ENCODE measurements at places on chromosomes 16 and 17.
A peak's percentile ranks its signal among the peaks of the same experiment; 100 is the strongest.

GRCh38 chr16:76943921-76944320 lies 247.1 kb upstream of the MON1B start:
- DNase-seq, result no peak

DNA sequence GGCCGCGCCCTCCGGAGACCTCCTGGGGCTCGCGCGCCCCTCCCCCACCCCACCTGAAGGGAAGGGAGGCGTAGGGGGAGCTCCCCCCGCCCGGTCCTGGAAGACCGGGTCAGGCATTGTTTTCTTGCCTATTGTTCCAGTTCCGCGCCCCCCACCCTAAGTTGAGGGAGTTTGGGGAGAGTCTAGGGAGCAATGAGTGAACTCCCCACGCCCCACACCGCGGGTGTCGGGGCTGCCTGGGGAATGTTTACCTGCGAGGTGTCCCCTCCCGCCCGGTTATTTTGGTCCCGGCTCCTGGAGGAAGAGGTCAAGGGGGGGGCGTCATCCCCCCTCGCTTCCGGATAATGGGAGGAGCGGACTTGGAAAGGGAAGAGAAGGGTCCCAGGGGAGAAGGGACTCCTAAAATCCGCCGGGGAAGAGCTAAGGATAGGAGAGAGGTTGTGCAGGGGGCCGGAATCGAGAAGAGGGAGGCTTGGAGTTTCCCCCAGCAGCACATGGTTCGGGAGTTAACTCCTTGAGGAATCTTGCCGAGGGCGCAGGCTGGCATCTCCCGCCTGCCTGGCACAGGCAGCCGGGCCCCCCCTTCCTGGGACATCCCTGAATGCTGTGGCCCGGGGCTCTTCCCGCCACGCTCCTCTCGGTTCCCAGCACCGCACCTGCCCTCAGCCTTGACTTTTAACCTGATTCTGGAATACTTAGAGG lies 881 bp downstream of the MLLT6 start:
- DNase-seq, result no peak

DNA sequence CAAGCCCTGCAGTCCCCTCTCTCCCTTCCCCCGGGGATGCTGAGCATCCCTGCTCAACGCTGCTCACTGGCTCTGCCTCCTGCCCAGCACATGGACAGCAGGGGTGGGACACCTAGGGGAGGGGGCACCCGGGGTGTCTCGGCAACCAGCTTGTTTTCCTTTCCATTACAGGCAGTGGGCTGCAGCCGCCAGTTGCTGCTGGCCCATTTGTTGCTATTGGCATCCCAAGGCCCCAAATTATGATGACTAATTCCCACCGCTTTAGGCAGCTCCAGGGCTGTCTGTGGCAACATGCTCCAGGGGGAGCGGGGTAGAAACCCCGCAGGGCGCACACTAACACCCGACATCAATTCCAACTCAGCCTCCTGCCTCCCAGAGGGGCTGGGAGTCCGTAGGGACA lies 4.9 kb downstream of the SDK2 start:
- no peak for DNase-seq

DNA sequence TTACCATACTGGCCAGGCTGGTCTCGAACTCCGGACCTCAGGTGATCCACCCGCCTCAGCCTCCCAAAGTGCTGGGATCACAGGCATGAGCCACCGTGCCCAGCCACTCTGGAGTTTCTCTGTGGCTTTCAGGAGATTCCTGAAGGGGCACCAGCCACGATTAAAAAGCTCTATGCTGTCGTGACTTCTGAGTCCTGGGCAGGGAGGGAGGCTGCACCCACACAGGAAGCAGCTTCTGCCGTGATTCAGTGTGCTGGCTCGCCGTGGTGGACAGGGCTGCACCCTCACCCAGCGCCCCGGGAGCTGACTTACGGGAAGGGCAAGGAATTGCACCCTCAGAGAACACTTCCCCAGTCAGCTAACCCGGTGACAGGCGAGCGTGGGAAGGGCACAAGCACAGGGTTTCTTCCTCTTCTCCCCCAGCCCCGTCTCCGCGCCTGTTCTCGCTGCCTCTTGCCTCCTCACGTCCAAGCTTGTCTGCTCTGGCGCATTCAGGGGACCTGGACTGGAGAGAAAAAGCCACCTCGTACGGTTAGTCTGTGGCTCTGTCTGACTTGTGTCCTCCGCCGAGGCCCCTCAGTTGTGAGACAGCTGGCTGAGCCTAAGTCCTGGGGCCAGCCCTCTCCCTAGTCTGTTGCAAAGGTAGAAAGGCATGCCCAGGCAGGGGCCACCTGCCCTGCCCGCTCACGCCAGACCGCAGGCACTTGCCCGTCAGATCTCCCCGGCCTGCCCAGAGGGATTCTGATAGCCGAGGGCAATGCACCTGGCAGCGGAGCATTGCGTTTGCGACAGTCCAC lies 145.0 kb downstream of the SEC14L1 start:
- DNase-seq, result no peak

- no peak for DNase-seq
Measured at GRCh38 chr17:12463102-12463501, 202.6 kb upstream of the MYOCD start.

- DNase-seq, result peak; percentile 33
Measured at GRCh38 chr17:59754552-59754951, 47.1 kb downstream of the VMP1 start.

GRCh38 chr17:6078458-6078871 lies 8.3 kb downstream of the WSCD1 start:
- no peak for DNase-seq

DNA sequence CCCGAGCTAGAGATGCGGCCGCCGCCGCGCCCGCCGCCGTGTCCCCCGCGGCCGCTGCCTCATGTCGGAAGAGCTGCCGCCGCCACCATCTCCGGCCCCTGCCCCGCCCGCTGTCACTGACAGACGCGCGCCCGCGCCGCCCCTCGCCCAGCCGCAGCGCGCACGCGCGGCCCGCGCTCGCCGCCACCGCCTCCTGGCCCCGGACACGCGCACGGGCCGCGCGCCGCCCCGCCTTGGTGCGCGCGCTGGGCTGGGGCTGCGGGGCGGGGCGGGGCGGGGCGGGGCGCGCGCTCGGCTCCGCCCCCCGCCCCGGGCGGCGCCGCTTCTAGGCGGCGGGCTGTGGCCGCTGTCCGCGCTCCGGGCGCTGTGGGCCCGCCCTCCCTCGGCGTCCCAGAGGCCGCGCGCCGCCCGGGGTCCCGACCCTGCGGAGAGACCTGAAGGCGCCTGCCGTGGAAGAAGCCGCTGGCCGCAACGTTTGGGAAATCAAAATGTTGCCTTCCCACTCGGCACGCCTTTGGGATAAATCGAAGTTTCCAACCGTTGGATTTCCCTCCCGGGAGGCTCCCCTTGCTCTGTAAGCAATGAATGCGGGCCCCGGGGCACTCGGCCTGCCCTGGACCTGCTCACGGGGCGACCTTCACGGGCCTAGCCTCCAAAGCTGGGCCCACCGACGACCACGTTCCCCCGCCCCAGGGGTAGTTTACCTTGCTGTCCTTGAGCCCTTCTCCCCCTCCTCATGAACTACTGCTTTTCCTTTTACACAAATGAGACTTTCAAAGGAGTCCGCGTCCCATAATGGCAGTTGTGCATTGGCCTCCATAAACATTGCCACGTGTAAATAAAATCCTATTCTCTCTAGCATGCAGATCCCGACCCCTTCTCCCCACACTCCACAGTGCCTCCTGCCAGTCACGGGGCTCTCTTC lies at the start of gene ADCY9:
ADCY9 (minus strand) TSS at position 118 of the 925 bp plus-strand sequence. CDS start 1,000 bp downstream, outside the sequence.
- DNase-seq, result peak; percentile 58

DNA sequence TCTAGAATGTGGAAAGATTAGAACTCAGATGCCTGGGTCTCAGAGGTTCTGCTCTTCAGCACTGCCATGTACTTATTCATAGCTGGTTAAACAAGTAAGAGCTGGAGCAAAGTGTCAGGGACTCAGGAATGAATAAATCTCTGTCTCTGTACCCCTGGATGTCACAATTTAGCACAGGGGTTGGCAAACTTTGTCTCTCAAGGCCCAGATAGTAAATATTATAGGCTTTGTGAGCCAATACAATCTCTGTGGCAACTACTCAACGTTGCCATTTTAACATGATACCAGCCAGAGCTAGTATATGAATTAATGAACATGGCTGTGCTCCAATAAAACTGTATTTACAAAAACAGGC lies 220.3 kb upstream of the MON1B start:
- no peak for DNase-seq

- no peak for DNase-seq
Measured at GRCh38 chr16:27238016-27238587, 30.5 kb downstream of the NSMCE1 start.

Measured in activated CD4-positive, alpha-beta T cell treated with anti-CD3 and anti-CD28 coated beads for 24 hours (primary cell).